ENCODE measurements at places on chromosomes 2 and 18.

GRCh38 chr2:51579412-51579811 lies 547.5 kb upstream of the NRXN1 start:
- DNase-seq: no peak

DNA sequence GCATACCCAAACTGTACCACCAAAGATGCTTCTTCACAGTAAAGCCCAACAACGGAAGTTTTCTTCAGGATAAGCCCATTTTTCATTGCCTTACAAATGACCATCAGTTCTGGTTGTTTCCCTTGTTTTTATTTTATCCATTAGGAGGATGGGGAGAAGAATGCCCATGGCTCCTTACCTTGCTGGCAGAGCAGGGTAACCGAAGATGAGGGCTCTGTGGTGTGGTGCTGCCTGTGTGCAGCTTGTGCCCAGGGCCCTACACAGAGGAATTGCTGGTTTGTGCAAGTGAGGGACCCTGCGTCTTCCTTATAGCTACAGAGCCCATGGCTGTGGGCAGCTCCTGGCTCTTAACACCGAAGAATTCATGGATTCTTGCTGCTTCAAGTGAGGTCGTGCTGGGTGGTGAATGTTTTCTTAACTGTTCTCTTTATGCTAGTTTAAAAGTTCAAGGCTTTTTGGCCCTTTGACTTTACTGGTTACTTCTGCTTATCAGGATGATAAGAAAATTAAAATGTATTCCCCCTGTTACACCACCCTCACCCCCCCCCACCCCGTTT lies 110.6 kb downstream of the MAP4K4 start:
- no peak for DNase-seq

GRCh38 chr18:27164905-27165304 lies 20.2 kb downstream of the CHST9 start:
- DNase-seq: no peak

GRCh38 chr18:23573626-23574431 lies 12.5 kb downstream of the NPC1 start:
- DNase-seq: no peak

DNA sequence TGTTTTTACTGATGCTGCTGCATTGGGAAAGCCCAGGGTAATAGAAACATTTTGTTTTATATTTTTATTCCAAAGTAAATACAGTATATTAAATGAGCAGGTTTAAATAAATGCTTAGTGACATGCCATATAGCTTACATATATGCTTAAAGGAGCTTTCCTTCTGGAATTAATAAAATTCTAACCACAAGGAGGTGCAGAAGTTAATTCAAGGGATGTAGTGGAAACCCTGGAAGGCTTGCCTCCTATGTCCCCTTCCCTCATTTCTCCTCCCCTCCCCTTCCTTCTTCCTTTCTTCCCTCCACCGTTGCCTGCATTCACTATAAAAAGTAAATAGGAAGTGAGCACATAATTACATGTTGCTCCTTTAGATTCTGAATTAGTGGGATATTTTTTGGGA lies 96.3 kb downstream of the UBE2E3 start:
- no peak for DNase-seq

DNA sequence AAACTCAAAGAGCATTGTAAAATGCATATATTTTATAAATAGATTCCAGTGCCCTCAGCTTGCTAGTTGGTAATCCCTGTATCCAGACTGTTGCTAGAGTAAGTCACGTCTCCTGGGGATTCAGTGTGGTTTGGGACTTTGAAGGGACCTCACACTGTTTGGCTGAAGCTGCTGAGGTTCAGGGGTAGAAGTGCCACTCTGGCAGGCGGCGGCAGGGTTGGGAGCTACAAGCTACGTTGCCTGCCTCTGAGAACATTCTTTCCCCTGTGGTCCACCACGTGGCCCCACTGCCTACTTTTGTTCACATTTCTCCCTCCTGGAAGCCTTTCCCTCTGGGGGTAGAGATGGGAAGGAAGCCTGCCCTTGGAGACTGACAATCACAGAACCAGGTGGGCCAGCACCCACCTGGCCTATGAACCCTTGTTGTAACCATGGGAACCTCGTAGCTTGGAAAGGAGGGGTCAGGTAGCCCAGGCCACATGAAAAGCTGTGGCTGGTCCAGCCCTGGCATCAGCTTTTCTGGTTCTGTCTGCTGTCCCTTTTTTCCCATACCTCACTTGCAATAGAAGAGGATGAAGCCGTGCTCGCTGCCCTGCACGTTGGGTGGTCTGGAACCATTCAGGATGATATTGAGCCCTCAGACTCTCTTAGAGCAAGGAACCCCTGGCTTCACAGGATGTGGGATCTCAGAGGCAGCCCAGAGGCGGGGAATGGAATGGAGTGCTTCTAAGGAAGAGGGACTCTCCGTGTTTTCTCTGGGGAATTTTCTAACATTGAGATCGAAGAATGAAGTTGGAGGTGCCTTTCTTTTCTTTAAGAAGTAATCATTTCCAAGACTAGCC lies 2.9 kb downstream of the RNF144A start:
- no peak for DNase-seq

DNA sequence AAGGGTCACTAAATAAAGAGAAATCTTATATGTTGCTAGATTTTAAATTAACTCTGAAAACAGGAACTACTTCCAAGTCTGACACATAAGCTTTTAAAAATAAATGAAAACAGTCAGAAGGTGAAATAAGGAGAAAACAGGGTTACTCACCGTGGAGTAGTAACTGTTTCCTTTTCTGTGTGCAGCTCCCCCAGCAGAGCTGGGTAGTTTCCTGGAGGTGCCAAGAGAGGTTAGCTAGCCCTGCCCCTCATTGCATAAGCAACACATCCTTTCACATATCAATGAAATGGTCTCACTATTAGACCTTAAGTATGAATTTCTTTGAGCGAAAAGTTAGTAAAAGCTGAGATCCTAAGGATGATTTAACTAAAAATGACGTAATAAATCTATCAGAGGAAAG lies 54.0 kb upstream of the GPR75 start:
- DNase-seq: no peak

DNA sequence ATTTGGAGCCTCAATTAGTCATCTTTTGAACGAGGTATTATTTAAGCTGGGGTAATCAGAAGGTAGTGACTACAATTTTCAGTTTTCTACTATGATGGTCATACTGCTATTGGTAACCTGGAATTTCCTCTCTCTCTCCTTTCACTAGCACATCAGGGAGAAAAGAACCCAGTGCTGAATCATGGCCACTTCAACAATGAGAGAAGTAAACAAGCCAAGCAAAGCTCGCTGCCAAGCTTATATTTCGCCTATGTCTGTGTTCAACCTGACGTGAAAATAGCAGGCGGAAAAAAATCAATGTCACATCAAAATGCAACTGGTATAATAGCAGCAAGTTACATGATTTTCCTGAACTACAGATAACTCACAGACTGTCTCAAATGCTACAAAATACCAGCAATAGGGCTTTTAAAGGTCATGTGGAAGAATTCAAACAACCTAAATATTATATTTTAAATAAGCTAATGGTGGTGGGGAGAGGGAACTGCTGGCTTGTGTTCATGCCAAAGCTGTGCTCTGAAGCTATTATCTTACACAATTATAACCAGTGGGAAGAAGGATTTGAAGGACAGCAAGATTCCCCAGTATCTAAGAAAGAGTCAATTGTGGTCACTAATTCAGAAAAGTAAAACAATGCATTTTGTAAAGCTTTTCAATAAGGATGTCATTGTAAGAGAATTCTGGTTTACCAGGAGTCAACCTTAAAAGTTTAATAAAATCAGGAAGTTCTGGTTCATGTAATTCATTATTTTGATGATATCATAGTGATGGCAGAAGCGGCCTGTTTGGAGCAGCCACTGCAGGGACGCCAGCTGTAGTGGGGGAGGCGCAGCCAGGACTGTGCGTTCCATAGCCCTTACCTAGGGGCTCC lies 38.0 kb downstream of the RNF152 start:
- no peak for DNase-seq

DNA sequence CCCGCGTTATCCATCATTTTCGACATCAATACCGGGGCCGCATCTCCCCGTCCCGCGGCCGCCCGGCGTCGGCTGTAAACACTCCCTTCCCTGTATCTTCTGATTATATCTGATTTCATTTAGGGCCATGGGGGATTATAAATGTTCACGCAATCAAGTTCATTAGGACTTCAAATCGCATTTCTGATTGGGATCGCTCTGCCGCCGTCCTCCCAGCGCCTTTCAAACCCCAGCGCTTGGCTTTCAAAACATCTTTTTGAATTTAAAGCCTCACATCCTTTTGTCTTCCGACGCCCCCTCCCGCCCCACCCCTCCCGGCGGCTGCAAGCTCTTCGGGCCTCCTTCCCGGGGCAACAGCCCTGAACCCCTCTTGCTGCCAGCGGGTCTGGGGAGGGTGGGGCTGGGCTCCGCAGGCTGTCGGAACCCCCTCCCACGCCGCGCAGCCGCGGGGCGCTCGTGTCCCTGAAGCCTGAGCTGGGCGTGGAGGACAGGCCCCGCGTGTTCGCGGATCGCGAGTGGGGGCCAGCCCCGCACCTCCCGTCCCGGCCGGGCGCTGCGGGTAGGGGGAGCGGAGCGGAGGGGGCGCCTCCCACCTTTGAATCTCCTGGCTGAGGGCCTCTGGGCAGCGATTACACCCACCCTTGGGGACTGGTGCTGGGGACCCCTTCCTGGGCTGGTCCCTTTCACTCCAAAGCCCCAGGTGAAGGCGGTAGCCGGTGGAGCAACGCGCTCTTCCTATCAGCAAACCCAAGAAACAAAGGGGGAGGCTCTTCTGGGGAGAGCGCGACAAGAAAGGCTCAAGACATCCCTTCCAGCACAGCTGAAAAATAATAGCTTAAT lies 11.3 kb upstream of the GBX2 start:
- DNase-seq: no peak

GRCh38 chr2:179410552-179411356 lies 146.1 kb upstream of the SESTD1 start:
- no peak for DNase-seq

- DNase-seq: no peak
Observed at GRCh38 chr2:177072090-177072489, 140.5 kb upstream of the HNRNPA3 start.

GRCh38 chr2:66111706-66112105 lies 323.2 kb upstream of the MEIS1 start:
- no peak for DNase-seq

- no peak for DNase-seq
Observed at GRCh38 chr18:63022429-63023022, 297.0 kb downstream of the BCL2 start.

DNA sequence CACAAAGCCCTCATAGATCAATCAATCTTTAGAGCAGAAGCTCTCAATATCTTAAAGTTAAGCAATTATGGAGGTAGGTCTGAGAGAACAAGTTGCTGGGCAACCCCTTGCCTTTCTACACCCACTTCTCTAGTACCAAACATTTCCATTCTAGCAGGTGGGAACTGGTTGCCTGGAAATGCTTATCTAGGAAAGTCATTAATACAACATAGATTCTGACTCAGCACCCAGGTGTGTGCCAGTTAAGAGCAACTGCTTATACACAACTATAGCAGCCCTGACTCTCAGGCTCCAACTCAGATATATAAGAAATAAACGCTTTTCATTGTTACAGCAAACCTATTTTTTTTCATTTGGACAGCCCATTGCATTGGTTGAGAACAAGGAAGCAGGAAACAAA lies 237.7 kb downstream of the IRS1 start:
- no peak for DNase-seq

- DNase-seq: no peak
Observed at GRCh38 chr18:54155412-54155811, 69.1 kb downstream of the MBD2 start.

- DNase-seq: no peak
Observed at GRCh38 chr2:237042101-237042500, 43.6 kb upstream of the COPS8 start.

Data from stimulated activated CD4-positive, alpha-beta T cell treated with anti-CD3 and anti-CD28 coated beads, TNF-alpha, amount 100 ng/mL, for 1 hour (primary cell).